Stimulated activated CD4-positive, alpha-beta T cell treated with anti-CD3 and anti-CD28 coated beads, Interleukin-2, amount 100 ng/mL, for 48 hours (primary cell): ENCODE measurements at places on chromosomes 5 and 9.

- DNase-seq: no peak
Measured at GRCh38 chr5:179829732-179830435, 9.2 kb downstream of the SQSTM1 start.

- DNase-seq: no peak
Measured at GRCh38 chr9:21690561-21690960, 111.9 kb upstream of the MTAP start.

DNA sequence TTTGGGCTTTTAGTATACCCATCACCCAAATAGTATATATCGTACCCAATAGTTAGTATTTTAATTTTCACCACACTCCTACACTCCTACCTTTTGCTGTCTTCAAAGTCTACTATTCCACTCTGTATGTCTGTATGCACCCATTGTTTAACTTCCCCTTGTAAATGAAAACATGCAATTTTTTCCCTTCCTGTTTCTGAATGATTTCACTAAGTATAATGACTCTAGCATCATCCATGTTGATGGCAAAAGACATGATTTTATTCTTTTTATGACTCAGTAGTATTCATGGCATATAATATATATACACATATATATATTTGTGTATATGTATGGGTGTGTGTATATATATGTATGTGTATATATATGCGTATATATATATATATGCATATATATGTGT is 63.1 kb upstream of the FAM174A start:
- no peak for DNase-seq

- no peak for DNase-seq
Measured at GRCh38 chr5:60687927-60688720, 11.8 kb downstream of the DEPDC1B start.

GRCh38 chr9:76109953-76110352 is 219.5 kb downstream of the PCSK5 start:
- DNase-seq: no peak

GRCh38 chr9:79623799-79624721 is 52.3 kb downstream of the TLE4 start:
- DNase-seq: no peak
